ENCODE measurements at places on chromosomes 3 and 15.

DNA sequence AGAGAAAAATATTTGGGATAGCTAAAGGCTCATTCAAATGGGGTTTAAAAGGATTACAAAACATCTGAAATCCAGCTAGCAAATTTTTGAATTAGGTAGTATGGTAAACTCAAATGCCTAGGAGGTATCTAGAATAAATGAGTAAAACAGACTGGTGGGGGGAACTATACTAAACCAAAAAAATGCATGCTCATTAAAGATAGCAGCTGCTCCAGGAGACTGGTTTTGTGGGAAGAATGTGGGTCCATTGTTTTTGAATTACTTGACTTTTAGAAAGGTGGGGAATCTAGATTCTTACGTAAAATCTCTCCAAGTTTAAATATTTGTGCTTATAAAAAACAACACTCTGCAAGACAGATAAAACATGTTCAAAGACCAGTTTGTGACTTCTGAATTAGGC lies 73.8 kb downstream of the LEKR1 start:
- no peaks in the 10 kb centered on the region for H3K4me1 ChIP-seq
- DNase-seq = no peak
- H3K27ac ChIP-seq = no peak overlapping the region
- no peak overlapping the region for H3K4me3 ChIP-seq

DNA sequence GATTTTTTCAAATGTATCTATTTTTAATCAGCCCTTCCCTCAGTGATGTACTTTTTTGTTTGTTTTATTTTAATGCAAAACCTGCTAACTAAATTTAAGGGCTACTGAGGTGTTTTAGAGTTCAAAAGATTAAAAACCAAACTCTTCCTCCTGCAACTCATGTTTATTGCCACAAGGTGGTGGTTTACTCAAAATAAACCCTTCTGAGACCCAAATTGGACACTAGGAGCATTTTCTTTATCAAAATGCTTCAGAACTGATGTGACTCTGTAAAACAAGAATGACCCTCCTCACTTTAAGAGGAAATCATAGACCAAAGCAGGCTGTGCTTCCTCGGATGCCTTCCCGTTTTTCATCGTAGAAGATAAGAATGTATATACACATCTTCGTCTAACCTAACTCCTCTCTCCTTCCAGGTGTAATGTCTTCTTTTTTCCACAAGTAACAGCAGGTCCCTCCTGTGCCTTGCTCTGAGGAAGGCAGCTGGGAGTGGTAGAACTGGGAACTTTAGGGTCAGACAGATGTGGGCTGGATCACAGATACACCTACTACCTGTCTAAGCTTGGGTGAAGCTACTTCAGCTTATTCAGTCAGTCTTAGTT lies 2.9 kb upstream of the NME9 start:
- H3K36me3 ChIP-seq = no peaks in the 10 kb centered on the region
- no peak overlapping the region for H3K4me3 ChIP-seq
- no peak overlapping the region for H3K27ac ChIP-seq
- no peak for DNase-seq

DNA sequence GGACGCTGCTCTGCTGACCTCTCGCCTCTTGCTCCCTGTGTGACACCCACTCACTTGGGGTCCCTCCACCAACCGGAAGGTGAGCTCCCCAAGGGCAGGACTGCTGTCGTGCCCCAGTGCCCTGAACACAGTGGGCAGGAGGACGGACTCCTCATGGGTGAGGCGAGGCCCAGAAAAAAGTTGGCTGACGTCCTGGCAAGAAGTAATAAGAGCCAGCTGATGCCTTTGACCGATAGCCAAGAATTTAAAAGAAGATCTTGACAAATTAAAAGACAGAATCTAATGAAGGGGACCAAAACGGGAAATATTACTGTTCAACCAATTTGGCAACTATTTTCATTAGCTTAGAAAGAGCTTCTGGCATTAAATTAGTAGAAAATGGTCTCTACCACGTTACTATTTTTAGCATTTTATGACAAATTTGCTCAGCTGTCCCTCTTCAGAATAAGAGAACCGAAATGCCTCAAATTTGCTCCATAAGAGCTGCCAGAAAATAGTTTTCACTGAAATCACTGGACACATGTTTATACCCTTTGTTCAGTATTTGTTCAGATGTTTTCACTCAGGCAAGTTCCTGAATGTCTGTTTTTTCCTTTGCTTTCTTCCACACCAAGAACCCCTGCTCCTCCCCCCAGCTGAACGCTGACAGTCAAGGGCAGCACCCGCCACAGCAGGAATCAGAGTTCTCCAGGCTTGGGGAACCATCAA lies 60.5 kb downstream of the XXYLT1 start:
- no peak overlapping the region for H3K4me3 ChIP-seq
- no peaks in the 10 kb centered on the region for H3K27me3 ChIP-seq
- H3K4me1 ChIP-seq = peaks cover 4% of the 10 kb centered on the region
- no peaks in the 10 kb centered on the region for H3K36me3 ChIP-seq
- no peak overlapping the region for H3K27ac ChIP-seq
- DNase-seq = no peak

DNA sequence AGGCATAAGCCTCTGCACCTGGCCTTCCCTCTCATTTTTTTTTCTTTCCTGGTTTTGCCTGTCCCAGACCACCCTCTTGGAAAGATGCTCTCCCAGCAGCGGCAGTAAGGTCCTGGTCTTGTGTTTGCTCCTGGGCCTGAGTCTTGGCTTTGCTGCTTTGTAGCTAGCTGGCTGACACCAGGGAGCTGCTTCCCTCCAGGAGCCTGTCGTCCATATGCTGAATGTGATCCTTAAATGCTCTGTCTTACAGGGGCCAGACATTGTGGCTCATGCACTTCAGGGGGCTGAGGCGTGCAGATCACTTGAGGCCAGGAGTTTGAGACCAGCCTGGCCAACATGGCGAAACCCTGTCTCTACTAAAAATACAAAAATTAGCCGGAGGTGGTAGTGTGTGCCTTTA lies 17.2 kb downstream of the FLNB start:
- DNase-seq = no peak
- no peak overlapping the region for H3K4me3 ChIP-seq
- no peak overlapping the region for H3K27ac ChIP-seq
- H3K27me3 ChIP-seq = no peaks in the 10 kb centered on the region
